ENCODE measurements at places on chromosomes 3 and 15.

DNA sequence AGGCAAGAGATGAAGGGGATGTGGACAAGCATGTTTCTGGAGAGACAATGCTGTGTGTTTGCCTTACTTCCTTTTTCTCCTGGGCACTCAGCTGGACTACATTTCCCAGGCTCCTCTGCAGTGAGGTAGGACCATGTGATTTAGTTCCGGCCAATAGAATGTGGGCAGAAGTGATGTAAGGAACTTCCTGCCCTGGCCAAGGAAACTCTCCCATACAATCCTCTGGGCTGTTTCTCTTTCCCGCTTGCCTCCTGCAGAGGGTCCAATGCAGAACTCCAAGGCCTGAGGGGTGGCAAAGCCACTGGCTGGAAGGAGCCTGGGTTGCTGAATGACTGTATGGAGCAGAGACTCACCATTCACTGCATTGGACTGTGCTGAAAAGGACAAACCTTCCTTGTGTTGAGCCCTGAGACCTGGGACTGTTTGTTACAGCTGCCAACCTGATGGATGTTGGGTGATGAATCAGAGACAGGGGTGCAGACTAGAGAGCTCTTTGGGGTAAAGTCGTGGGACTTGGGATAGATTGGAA lies 82.7 kb upstream of the SLC6A6 start:
- no peak for DNase-seq

DNA sequence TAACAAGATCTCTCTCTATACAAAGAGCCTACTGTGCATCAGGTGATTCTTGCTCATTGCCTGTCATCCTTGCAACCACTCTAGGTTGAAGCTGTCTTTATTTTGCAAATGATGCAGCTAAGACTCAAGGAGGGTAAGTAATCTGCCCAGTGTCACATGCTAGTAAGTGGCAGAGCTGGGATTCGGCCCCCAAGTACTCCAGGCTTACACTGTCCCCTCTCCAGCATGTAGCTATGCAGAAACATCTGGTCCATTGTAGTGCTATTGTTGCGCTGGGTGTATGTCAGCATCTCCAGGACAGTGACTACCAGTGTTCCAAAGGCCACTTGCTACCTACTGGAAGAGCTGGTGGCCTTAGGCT lies 248.9 kb downstream of the SLCO3A1 start:
- no peak for DNase-seq

- no peak for DNase-seq
These were observed 288.7 kb downstream of the GBE1 start for GRCh38 chr3:81472600-81473362.

DNA sequence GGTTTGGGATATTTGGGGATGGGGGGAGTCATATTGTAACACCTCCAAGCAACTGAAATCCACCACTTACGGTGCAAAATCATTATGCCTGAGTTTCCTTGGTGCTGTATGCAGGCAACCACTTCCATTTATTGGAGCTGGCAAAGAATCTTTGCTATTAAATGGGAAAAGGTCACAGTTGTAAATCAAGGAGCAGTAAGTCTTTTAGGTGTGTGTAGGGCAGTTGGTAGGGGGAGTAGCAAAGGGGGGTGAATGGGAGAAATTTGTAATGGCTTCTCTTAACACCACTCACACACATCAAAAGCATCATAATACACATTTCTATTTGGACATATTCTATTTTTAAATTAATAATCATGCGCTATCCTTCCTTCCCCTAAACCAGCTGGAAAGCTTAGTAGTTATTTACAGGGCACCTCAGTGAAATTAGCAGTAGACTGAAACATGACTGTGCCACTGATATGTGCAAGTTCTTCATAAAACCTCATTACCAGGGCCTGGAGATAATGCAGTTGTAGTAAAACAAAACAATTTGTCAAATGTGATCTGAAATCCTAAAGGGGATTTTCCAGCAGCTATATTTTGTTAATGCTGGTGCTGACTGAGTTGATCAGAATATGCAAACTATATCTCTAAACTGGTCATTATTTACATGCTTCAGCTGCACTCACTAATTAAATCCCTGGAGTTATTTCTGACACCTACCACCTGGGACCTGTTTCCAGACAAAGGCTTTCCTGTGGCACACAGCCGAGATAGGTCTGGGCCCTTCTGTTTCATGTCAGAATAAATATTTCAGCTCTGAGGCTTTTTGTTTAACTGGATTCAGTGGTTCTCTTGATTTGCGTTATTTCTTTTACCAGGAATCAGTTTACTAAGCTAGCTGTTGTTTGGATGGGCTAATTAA lies 90.1 kb downstream of the B3GALNT1 start:
- DNase-seq = no peak

GRCh38 chr3:9298236-9298635 lies 48.8 kb upstream of the SRGAP3 start:
- no peak for DNase-seq

DNA sequence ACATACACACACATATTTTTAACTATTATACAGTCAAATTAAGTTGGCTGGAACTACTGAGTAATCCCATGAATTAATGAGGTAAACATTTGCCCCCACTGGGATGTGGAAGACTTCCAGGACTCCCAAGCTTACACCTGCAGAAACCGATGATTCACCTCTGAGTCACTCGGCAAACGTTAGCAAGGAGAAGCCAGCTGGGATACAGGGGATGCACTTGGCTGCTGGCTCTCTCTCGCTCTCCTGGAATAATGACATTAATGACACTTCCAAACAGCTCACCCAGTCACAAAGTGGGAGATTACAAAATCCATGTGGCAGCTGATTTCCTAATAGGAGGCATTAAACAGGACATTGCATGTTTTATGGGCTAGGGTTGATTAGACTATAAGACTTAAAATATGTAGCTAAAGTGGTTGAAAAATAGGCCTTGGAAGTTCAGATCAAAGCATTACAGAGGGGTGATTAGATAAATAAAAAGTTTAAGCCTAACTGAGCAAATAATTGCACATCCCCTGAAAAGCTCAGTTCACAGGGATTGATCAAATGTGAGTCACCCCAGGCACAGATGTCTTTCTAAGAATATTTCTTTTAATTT lies 500.9 kb downstream of the SOX2 start:
- no peak for DNase-seq

DNA sequence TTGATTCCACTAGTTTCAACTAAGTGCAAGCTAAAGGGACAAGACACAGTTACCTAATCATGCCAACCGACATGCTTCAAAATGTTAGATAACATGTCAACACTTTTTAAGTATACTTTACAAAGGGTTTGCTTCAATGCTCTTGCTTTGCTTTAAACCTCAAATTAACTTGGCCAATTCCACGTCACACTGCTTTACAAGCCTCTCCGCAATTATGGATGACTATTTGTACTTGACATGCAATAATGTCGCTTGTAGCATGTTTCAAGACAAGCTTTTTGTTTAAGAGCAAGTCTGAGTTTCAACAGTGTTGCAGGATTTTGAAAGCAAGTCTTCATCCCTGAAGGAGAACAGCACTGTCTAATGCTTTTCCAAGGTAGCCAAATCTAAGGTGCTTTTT lies 86.9 kb downstream of the CNTN3 start:
- DNase-seq = no peak

GRCh38 chr3:99760629-99761028 lies 57.0 kb upstream of the CMSS1 start:
- DNase-seq = no peak

GRCh38 chr15:48555241-48555881 lies 90.1 kb downstream of the FBN1 start:
- DNase-seq = no peak

DNA sequence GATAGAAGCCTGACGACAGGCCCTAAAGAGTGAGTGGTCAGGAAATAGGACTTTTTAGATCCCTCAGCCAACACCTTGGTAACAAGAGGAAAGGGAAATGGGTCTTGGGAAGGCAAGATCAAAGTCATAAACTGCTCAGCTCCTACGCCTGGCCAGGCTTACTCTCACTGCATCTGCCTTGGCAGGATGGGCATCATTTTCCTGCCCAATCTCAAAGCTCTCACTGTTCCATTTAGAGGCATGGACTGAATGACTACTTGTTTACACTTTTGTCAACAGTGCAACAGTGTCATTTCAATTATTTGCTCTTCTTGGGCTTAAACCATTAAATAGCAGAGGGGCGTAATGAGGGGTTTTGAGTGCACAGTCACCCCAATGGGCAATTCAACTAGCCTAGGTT lies 808.7 kb downstream of the GRM7 start:
- DNase-seq = no peak

GRCh38 chr3:197349368-197349767 lies 51.0 kb upstream of the DLG1 start:
- DNase-seq = no peak

DNA sequence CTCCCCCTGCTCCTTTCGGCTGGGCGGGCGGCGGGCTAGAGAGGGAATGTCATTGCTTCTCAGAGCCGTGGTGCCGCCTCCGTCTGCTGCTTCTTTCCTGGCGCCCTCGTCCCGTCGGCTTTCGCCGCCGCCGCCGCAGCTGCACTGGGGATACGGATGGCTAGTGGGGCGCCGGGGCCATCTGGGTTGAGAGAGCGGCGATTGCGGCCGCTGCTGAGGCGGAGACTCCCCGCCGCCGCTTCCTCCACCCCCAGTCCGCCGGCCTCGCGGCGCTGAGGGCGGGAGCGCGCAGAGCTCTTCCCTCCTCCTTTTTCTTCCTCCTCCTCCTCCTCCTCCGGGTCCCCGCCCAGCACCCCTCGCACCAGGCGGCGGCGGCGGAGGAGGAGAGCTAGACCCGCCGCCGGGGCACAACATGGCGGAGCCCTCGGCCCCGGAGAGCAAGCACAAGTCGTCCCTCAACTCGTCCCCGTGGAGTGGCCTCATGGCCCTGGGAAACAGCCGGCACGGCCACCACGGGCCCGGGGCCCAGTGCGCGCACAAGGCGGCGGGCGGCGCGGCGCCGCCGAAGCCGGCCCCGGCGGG lies at the start of gene STT3B:
Gene STT3B, plus strand, starts transcription at position 339 of the 582 bp plus-strand sequence. Its CDS starts 74 bp downstream, at position 413.
- no peak for DNase-seq

DNA sequence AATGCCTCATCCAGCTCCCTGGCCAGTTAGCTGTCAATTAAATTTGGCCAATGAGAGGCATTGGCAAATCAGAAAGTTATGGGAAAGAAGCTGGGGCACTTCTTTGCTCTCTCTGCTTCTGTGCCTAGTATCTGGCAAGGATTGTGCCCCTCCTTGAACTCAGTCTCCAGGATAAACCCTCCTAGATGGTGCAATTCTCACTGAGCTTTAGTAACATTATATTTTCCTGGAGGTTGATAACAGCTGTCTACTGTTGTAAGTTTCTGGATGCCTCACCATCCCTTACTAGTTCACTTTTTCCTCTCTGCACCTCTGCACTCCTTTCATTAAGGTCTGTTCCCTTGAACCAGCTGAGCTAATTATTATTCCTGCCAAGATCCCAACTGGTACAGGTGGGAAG lies 329.5 kb downstream of the MFSD1 start:
- no peak for DNase-seq
